ENCODE measurements at places on chromosomes 4 and X.

DNA sequence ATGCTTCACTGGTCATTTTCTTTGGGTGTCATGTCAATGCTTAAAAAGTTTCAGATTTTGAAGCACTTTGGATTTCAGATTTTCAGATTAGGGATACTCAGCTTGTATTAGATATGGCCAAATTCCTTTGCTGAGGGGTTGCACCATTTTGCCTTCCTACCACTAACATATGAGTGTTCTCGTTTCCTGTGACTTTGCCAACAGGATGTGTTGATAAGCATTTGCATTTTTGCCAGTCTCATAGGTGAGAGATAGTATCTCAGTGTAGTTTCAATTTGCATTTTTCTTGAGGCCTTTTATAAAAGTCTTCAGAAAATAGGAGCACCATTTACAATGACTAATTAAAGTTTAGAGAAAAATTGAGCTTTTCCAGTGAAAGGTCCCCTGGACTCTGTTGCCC lies 71.6 kb upstream of the CLCN4 start:
- DNase-seq = no peak

DNA sequence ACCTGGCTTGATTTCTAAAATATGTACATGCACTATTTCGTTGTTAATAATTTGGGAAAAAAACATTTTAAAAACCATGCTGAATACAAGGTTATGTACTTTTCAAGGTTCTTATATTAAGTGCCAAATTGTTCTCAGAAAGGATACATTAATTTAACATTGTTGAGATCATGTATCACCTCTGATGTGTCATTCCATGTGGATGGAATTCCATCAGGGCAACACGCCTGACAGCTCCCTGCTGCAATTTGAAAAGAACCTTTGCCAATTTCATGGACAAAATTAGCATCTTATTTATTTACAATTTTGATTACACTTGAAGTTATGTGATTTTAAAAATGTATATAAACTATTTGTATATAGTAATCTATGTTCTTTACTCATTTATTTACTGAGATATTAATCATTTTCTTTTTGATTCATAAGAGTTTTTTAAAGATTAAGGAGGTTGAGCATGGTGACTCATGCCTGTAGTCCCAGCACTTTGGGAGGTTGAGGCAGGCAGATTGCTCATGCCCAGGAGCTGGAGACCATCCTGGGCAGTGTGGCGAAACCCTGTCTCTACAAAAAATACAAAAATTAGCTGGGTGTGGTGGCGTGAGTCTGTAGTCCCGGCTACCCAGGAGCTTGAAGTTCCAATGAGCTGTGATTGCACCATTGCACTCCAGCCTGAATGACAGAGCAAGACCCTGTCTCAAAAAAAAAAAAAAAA lies 142.8 kb downstream of the ENPP6 start:
- DNase-seq = no peak

GRCh38 chr4:99136329-99136728 lies 7.8 kb downstream of the ADH4 start:
- DNase-seq = no peak

- DNase-seq = peak; percentile 95
Observed at GRCh38 chr4:82785611-82786400, 12.8 kb downstream of the SCD5 start.

GRCh38 chr4:48321312-48321711 lies 20.0 kb upstream of the SLAIN2 start:
- DNase-seq = no peak

DNA sequence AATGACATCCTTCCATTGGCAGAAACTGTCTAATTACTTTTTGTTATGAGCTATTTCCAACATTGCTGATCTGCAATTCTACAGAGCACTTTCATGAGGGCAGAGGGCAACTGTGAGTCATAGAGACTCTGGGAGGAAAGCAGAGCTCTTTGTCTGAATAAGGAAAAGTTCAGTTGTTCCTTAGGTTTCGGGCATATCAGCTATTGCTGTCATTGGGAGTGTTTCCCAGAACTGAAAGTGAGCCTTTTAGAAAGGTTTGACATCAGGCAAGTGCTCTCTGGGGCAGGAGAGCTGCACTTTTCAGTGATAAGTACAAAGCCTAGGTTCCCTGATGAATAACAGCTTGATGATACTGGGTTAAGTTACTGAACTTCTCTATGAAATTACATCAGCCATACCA lies 119.2 kb upstream of the EDNRA start:
- DNase-seq = peak; percentile 89

DNA sequence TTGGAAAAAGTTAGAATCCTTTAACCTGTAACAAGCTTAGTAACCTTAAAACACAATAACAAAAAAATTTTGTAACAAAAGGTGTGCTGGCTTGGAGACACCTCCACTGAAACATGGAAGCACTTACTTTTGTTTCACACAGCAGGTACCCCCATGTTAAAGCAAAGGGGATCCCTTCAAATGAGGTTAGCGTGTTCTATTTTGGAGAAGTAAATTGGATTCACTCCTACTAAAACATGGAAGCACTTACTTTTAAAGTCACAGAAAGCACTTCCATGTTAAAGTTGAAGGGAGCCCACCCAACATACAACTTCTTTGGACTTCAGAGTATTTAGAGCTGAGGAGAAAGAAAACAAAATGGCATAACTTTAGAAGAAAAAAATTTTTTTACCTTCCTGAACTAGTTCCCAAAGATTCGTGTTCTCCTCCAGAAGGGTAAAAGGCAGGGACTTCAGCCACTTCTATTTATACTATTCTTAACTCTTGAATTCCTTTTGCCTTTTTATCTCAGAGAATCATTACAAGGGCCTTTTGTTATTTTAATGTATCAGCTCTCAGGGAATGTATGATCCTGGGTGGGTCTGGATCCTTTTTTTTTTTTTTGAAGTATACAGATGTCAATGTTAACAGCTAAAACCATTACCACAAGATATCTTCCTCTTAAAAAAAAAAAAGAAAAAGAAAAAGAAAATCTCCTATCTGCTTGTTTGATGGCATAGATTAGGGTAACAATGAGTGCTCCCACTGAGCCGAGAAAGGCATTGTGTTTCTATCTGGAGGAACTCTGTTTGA lies 11.5 kb downstream of the LARP7 start:
- no peak for DNase-seq

- DNase-seq = no peak
Observed at GRCh38 chr4:79209081-79209480, 116.8 kb downstream of the NAA11 start.

DNA sequence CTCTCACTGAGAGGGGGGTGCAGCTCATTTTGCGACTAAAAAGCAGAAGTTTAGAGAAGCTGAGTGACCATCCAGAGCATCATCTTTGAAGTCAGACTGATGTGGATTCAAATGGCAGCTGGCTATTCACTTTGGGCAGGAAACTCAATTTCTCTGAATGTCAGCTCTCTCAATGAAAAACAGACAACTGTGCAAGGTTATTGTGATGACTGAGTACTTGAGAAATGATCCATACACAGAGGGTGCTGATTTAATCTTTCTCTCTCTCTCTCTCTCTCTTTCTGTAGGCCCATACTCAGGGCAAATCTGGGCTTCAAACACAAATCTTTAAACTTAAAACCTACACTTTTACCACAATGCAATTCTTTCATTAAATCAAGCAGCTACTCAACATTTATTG lies 185.8 kb upstream of the SLIT2 start:
- DNase-seq = no peak

- DNase-seq = peak; percentile 9
Observed at GRCh38 chr4:109820563-109820962, 5.0 kb downstream of the GAR1 start.

GRCh38 chrX:22882543-22882942 lies 117.2 kb upstream of the DDX53 start:
- no peak for DNase-seq

- DNase-seq = no peak
Observed at GRCh38 chr4:105135785-105136184, 10.9 kb upstream of the TET2 start.

DNA sequence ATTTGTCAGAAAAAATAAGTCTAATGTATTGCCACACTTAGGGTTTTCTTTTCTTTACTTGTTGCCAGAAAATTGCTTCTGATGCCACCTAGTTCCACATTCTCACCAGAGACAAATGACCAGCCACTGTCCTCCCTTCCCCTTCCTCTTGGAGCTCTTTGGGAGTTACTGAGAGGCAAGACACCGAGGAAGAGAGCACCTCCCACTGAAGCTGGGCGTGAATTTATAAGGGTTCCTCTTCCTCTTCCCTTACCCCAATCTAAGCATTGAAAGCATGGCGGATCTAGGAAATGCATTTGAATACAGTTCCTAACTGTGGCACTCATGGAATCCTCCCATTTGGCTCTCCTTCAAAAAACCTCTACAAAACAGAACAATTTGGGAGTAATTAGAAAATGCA lies 30.0 kb downstream of the ANXA3 start:
- no peak for DNase-seq

GRCh38 chr4:7652451-7652881 lies 217.7 kb upstream of the PSAPL1 start:
- no peak for DNase-seq
